Activated CD4-positive, alpha-beta T cell treated with anti-CD3 and anti-CD28 coated beads, Interleukin-2, amount 10 ng/mL, durations not matched to agents 7 days and 5 days (primary cell): ENCODE measurements at places on chromosomes 1 and 21.
A peak's percentile ranks its signal among the peaks of the same experiment; 100 is the strongest.

GRCh38 chr1:119646521-119647227 is 1.4 kb downstream of the ZNF697 start:
- DNase-seq, result no peak

DNA sequence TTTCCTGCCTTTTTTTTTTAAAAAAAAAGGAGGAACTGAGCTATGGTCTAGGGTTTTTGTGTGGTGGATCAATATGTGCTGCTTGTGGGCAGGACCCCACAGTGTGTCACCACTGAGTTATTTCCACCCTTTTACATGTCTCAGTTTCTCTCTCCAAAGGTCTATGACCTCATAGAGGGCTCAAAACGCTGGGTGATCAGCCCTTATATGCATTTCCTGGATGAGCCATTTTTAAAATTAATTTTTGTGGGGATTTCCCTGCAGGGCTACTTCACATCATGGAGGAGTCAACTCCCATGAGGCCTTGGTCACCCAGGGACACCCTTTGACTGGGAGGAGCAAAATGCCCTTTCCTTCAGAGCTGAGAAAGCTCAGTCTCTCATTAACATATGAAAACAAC is 20.7 kb upstream of the HAO2 start:
- DNase-seq, result no peak

- no peak for DNase-seq
Measured at GRCh38 chr1:244254467-244254866, 197.2 kb downstream of the ADSS2 start.

DNA sequence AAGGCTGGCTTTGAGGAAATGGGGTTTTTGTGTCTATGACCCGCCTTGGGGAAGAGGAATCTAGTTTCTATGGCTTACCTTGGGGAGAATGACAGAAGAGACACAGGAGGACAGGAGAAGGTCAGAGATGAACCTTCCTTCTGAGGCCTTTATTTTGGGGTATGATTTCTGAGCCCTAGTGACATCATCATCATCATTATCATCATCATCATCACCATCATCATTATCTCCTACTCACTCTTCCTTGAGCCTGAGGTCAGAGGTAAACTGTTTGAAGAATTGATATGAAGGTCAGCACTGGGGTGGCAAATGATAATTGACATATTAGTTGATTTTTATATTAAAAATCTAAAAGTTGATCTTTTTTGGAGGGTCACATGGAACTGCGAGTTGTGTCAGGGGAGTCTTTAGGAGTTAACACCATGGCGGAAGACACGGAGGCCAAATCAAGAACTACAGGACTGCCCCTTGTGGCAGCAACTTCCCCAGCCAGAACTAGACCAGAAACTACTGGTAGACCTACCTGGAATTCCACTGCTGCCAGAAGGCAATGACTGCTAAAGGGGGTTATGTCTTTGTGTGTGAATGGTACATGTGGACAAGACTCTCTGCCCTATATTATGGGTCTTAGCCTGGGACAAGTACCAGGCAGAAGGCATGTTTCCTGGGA is 49.8 kb upstream of the WLS start:
- DNase-seq, result no peak

DNA sequence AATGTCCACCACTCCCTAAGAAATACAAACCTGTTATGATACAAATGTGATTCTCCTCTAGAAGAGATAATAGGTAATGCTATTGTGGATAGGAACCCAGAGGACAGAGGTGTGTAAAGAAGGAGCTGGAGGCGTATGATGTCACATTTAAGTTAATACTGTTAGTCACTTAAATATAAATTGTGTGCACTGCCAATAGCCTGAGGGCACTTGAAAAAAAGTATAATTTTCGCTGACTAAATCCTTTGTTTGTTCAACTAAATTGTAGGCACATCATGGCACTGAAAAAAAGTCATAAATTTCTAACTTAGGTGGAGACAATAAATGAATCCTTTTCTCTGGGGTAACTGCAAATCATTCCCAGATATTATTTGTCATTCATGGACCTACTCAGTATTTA is 4.4 kb downstream of the RCSD1 start:
- no peak for DNase-seq

- DNase-seq, result peak; percentile 6
Measured at GRCh38 chr1:72281637-72282270, 585 bp downstream of the NEGR1 start.

GRCh38 chr1:75855010-75855409 is 58.3 kb downstream of the MSH4 start:
- DNase-seq, result no peak

- DNase-seq, result no peak
Measured at GRCh38 chr1:10056599-10056987, 23.8 kb downstream of the UBE4B start.

DNA sequence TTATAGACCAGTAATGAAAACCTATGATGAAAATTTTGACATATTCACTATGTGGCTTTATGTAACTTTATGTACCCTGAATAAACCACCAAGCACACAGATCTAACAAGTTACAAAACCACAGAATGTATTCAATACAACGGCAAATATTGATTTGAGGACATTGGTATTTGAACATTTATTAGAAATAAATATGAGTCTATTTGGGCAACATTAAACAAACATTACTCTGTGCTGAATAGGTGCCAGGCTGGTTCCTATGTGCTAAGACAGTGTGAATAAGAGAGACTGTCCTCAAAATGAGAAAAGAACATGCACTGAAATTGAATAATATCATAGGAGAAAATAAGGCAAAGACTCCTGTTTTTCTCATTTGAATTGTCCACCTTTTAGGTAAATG is 1341.2 kb downstream of the PLA2G4A start:
- DNase-seq, result no peak

- peak; percentile 57 for DNase-seq
Measured at GRCh38 chr1:198669023-198669698, 30.3 kb downstream of the PTPRC start.

- DNase-seq, result no peak
Measured at GRCh38 chr1:44500181-44501046, 95.4 kb downstream of the RNF220 start.

- no peak for DNase-seq
Measured at GRCh38 chr1:206908038-206908437, 10.8 kb downstream of the IL24 start.

GRCh38 chr1:25676488-25676887 is 59.9 kb downstream of the MAN1C1 start:
- no peak for DNase-seq
